ENCODE measurements at places on chromosomes 5 and 9. TPM values are rescaled to one million over a fixed set of nuclear protein-coding genes. Genes with fewer than 3 reads are reported as not detected.

- no peak overlapping the region for H3K4me3 ChIP-seq
- peaks cover 8% of the 10 kb centered on the region for H3K27me3 ChIP-seq
- H3K4me1 ChIP-seq, result no peaks in the 10 kb centered on the region
- no peaks in the 10 kb centered on the region for H3K36me3 ChIP-seq
- H3K27ac ChIP-seq, result no peak overlapping the region
Observed at GRCh38 chr5:102622262-102622661, 123.5 kb upstream of the SLCO6A1 start.

DNA sequence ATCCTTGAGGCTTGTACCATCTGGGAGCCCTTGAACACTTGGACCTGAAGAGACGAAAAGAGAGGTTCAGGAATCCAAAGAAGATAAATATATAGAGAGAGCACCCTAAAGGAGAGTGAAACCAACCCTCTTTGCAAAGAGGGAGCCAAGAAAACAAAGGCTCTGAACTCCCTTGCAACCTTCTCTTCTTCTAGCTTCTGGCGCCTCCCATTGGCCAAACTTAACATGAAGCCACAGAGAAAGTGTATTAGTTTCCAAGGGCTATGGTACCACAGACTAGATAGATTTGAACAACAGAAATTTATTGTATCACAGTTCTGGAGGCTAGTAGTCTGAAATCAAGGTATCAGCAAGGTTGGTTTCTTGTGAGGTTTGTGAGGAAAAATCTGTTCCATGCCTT is 175.1 kb downstream of the HCN1 start:
- H3K4me1 ChIP-seq, result no peaks in the 10 kb centered on the region
- H3K27ac ChIP-seq, result no peak overlapping the region
- H3K27me3 ChIP-seq, result no peaks in the 10 kb centered on the region
- no peak overlapping the region for H3K4me3 ChIP-seq

DNA sequence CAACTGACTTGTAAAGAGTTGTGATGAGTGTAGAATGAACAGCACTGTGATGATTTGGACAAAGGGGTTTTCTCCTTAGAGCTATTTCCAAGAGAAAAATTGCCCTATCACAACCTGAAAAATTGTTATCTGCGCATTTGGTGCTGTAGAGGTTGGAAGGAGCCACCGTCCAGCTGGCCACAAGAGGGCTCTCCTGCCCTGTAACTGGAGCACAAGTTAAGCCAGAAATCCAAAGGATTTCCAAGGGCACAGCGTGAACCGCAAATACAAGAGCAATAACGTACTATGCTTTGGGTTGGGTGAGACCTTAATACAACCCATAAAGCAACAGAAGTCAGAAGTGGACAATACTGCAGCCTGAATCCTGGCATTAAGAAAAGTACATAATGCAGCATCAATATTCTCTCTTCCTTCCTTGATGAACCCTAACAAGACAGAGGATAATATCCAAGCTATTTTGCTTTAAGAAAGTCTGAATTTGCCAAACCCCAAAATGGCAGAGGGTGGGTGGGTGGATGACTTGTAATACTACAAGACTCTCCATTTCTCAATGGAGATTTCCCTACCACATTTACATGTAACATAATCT is 56.8 kb upstream of the SMIM32 start:
- DNase-seq, result no peak
- H3K36me3 ChIP-seq, result no peaks in the 10 kb centered on the region
- H3K27ac ChIP-seq, result no peak overlapping the region
- no peak overlapping the region for H3K4me3 ChIP-seq
- H3K4me1 ChIP-seq, result no peaks in the 10 kb centered on the region

The TMEM215 gene
- total RNA-seq, result not detected

The SLIT3 gene
- total RNA-seq, result 1.1 TPM

The PDE8B gene
- total RNA-seq, result 0.17 TPM

The SLC6A7 gene
- total RNA-seq, result not detected

DNA sequence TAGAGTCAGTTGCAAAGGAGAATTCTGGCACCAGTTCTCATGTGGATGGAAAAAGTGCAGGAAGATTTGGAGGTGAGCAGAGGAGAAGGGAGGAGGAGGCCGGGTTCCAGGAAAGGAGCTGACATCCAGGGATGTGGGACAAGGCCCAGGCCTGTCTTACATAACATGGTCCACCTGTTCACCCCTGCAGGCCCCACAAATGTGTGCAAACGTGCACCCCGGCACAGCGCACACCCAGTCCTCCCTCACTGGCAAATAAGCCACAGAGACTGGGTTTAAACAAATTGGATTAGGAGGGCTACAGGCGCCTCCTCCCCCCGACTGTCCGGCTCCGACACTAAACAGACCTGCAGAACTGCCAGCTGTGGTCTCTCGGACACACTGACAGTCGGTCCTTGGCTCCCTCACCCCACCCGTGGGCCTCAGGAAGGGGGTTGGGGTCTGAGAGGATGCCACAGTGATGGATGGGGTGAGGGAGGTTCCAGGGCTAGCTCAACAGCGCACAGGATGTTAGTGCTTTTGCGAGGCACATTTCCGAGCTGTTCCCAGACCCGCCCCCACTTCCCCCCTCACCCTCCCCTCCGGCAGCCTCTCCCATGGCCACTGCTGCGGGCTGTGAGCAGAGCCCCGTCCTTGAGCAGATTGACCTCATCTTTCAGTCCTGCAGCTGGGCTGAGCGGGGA is 43.4 kb upstream of the IL17B start:
- no peaks in the 10 kb centered on the region for H3K36me3 ChIP-seq
- peaks cover 2% of the 10 kb centered on the region for H3K4me1 ChIP-seq
- H3K27me3 ChIP-seq, result peaks cover 5% of the 10 kb centered on the region
- no peak overlapping the region for H3K4me3 ChIP-seq
- DNase-seq, result no peak

GRCh38 chr5:31255041-31255440 is 61.6 kb downstream of the CDH6 start:
- H3K36me3 ChIP-seq, result no peaks in the 10 kb centered on the region
- H3K4me3 ChIP-seq, result no peak overlapping the region
- H3K4me1 ChIP-seq, result no peaks in the 10 kb centered on the region
- no peak overlapping the region for H3K27ac ChIP-seq

DNA sequence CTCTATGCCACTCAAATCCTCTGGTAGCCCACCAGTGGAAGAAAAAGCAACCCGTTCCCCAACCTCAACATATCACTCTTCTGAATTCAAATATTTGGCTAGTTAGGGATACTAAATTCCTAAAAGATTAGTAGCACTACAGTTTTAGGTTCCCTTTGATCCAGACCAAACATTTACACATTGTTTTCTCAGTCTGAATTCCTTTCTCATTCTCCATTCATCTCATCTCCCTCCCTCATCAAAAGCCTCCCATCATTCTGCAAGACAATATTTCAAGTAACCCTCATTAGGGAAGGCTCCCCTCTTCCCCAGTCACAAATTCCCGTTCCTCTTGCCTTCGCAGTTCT is 26.3 kb downstream of the ADAM19 start:
- DNase-seq, result no peak
- H3K27me3 ChIP-seq, result no peaks in the 10 kb centered on the region
- H3K27ac ChIP-seq, result peak overlapping the region; percentile 97
- peaks cover 80% of the 10 kb centered on the region for H3K36me3 ChIP-seq

- no peak overlapping the region for H3K27ac ChIP-seq
- H3K36me3 ChIP-seq, result peaks cover 2% of the 10 kb centered on the region
- peak; percentile 47 for DNase-seq
- H3K4me3 ChIP-seq, result no peak overlapping the region
- no peaks in the 10 kb centered on the region for H3K27me3 ChIP-seq
- H3K4me1 ChIP-seq, result peaks cover 2% of the 10 kb centered on the region
Observed at GRCh38 chr9:95197692-95198271, 119.7 kb downstream of the FANCC start.

DNA sequence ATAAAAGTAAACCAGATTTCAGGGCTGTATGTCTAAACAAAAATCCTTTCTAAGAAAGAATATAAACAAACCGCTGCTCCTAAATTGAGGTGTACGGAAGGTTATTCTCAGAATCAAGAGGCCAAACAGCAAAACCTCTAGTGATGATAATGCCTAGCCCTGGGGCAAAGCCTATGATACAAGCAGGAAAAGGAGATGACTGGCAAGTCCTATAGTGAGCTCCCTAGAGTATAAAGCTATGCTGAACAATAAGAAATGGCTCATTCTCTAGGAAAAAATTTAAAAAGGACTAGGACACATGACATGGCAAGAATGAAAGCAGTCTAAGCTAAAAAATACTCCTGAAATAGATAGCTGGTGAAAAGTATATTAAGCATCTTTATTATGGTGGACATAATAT is 187.1 kb downstream of the BNC2 start:
- no peak overlapping the region for H3K27ac ChIP-seq
- no peaks in the 10 kb centered on the region for H3K4me1 ChIP-seq
- no peak overlapping the region for H3K4me3 ChIP-seq
- no peak for DNase-seq
- no peaks in the 10 kb centered on the region for H3K36me3 ChIP-seq

- no peak overlapping the region for H3K4me3 ChIP-seq
- DNase-seq, result no peak
- H3K27me3 ChIP-seq, result peaks cover 29% of the 10 kb centered on the region
- no peak overlapping the region for H3K27ac ChIP-seq
- no peaks in the 10 kb centered on the region for H3K36me3 ChIP-seq
- peaks cover 8% of the 10 kb centered on the region for H3K4me1 ChIP-seq
Observed at GRCh38 chr9:124780060-124780756, 3.3 kb downstream of the OLFML2A start.

The BNC2 gene
- not detected for total RNA-seq

GRCh38 chr9:80789831-80790230 is 899.5 kb downstream of the TLE1 start:
- H3K4me1 ChIP-seq, result no peaks in the 10 kb centered on the region
- H3K27me3 ChIP-seq, result no peaks in the 10 kb centered on the region
- no peak for DNase-seq
- no peak overlapping the region for H3K27ac ChIP-seq
- no peak overlapping the region for H3K4me3 ChIP-seq

GRCh38 chr5:38157024-38157423 is 101.3 kb upstream of the EGFLAM start:
- H3K4me3 ChIP-seq, result no peak overlapping the region
- H3K4me1 ChIP-seq, result no peaks in the 10 kb centered on the region
- no peak overlapping the region for H3K27ac ChIP-seq
- peaks cover 2% of the 10 kb centered on the region for H3K27me3 ChIP-seq

The CMYA5 gene
- 0.14 TPM for total RNA-seq

- H3K27me3 ChIP-seq, result no peaks in the 10 kb centered on the region
- peaks cover 2% of the 10 kb centered on the region for H3K4me1 ChIP-seq
- no peak overlapping the region for H3K27ac ChIP-seq
- no peak for DNase-seq
- H3K4me3 ChIP-seq, result no peak overlapping the region
Observed at GRCh38 chr5:71483355-71483754, 27.9 kb downstream of the BDP1 start.

DNA sequence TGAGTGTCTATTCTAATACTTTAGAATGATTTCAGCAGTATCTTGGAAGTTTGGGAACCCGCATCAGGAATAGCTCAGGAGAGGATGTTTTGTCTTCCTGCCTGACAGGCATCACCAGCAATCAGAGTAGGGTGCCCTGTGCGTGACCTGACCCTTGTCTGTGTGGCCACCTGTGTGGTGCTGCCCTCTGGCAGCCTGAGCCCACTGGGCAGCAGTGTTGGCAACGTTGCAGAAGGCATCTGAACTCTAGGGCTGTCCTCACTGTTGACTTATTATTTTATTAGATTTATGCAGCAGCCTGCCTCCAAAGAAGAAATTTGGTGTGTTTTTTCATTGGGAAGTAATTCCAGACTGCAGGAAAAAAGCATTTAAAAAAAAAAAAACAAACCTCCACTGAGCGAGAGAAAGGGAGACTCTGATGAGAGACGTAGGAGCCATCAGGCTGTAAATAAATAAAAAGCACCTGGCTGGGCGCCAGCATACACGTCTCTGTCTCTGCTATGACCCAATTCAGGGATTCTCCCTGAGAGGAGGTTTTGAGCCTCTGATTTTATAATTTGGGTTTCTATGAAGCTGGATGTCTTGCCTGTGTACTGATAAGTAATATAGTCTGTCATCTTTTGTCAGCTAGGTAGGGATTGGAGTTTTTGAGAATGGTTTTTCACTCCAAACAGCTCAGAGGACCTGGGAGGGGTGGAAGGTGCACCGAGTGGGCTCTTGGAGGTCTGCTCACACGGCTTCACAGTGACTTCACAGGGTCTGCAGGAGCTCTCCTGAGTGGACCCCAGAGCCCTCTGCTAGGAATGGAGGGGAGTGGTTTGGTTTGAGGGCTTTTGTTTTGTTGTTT is 49.0 kb downstream of the FAM78A start:
- H3K27me3 ChIP-seq, result no peaks in the 10 kb centered on the region
- peaks cover 35% of the 10 kb centered on the region for H3K36me3 ChIP-seq

- DNase-seq, result no peak
- peaks cover 50% of the 10 kb centered on the region for H3K36me3 ChIP-seq
- H3K4me1 ChIP-seq, result peaks cover 41% of the 10 kb centered on the region
- H3K4me3 ChIP-seq, result peak overlapping the region; percentile 95
Observed at GRCh38 chr5:32172923-32173266, 1.2 kb downstream of the GOLPH3 start.

The ADCY2 gene
- total RNA-seq, result not detected

DNA sequence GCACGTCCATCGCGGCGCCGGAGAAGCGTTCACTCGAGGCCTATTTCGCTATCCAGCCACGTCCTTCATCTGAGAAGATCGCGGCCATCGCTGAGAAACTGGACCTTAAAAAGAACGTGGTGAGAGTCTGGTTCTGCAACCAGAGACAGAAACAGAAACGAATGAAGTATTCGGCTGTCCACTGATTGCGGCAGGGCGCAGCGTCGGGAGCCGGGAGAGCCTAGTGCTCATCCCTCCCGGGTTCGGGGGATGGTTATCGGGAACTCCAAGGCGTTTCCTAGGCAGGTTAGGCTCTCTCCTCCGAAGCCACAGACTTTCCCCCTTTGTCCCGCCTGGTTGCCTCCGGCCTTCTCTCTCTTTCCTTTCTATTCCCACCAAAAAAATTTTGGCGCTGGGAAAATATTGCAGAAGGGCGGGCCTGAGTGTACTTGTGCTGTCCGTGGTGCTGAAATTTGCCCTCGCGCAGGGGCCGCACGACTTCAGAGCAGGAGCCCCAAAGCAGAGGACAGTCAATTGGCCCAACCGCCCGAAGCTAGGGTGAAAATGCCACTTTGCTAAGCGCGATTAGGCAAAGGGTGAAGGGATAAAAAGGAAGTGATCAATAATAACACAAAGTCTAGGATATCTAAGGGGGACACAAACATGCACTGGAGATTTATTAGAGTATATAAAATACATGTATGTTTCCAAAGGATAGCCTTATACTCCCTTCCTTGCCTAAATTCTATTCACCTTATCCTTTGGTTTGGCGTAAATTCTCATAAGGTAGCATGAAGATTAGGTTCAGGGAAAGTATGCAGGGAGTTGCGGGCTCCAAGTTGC is 1.8 kb downstream of the POU4F3 start:
- peak overlapping the region; percentile 18 for H3K27ac ChIP-seq
- no peak overlapping the region for H3K4me3 ChIP-seq
- H3K4me1 ChIP-seq, result peaks cover 8% of the 10 kb centered on the region

DNA sequence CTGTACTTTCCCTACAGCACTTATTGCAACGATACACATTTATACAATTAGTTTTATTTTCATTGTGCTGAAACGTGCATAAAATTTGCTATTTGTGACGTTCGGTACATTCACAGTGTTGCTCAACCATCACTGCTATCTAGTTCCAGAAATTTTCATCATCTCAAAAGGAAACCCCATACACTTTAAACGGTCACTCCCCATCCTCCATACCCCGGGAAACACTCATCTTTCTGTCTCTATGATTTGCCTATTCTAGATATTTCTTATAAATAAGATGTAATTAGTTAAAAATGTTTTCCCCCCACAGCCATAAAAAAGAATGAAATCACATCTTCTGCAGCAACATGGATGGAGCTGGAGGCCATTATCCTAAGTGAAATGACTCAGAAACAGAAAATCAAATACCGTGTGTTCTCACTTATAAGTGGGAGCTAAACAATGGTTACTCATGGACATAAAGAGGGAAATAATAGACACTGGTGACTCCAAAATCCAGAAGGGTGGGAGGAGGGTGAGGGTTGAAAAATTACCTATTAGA is 40.2 kb upstream of the TEX48 start:
- H3K4me3 ChIP-seq, result no peak overlapping the region
- peaks cover 80% of the 10 kb centered on the region for H3K4me1 ChIP-seq
- H3K27me3 ChIP-seq, result no peaks in the 10 kb centered on the region
- H3K36me3 ChIP-seq, result peaks cover 32% of the 10 kb centered on the region
- no peak overlapping the region for H3K27ac ChIP-seq

Data from activated CD4-positive, alpha-beta T cell treated with anti-CD3 and anti-CD28 coated beads, Interleukin-2, amount 10 ng/mL, durations not matched to agents 24 days and 14 days (primary cell).